ENCODE measurements at places on chromosomes 5 and 9.

DNA sequence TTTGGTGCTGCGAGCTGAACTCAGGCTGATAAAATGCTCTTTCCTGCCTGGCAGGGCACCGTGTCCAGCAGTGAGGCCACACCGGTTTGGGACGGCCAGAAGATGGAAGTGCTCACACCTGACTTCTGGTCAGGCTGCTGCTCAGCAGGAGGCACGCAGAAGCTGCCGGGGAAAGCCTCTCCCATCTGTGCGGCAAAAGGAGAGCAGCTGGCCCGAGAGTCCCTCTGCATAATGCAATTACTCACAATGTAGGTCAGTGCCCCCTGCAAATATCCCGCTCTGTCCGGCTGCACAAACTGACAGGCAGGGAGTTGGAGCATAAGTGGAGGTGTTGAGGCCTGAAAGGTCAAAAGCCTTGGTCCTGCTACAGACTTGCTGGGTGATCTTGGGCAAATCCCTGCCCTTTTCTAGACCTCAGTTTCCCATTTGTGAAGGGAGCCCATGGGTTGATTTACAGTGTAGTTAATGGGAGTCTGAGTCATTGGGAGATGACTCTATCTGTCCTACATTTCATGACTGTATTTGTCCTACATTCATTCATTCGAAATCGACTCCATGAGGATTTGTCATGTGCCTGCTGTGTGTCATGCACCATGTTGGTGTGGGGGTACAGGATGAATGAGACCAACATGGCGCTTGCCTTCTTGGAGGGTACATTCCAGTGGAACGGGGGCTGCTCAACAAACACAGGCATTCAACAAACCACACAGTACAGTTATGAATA lies 61.8 kb upstream of the TBC1D2 start:
- DNase-seq, result peak; percentile 98

- DNase-seq, result no peak
These were observed 49.3 kb downstream of the COL15A1 start for GRCh38 chr9:98992885-98993569.

GRCh38 chr9:115170358-115171073 lies 52.6 kb upstream of the TNC start:
- DNase-seq, result no peak

- DNase-seq, result no peak
These were observed 22.6 kb downstream of the FGF1 start for GRCh38 chr5:142663246-142663645.

DNA sequence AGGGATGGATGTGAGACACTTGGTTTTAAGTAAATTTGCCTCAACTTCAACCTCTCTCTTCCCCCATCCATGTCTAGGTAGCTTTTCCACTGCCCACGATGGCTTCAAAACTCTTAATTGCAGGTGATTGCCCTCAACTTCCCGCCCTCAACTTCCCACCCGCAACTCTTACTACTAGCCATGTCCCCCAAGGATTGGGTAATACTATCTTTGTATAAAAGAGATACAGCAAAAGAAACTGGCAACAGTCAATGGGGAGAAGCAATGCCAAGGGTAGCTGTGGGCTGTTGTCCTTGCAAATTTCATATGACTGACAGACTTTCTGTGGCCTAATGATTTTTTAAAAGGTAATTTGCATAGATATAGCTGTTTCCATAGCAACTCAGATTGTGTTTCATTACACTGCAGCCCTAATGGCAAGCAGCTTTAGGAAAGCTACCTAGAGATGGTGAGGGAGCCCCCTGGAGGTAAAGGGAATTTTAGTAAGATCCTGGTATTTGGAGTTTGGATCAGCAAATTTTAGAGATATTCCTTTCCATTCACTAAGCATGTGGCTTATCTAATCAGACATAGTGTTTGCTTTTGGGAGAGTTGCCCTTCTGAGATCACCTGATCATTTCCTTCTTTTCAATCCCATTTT lies 421.5 kb upstream of the DAP start:
- peak; percentile 38 for DNase-seq

DNA sequence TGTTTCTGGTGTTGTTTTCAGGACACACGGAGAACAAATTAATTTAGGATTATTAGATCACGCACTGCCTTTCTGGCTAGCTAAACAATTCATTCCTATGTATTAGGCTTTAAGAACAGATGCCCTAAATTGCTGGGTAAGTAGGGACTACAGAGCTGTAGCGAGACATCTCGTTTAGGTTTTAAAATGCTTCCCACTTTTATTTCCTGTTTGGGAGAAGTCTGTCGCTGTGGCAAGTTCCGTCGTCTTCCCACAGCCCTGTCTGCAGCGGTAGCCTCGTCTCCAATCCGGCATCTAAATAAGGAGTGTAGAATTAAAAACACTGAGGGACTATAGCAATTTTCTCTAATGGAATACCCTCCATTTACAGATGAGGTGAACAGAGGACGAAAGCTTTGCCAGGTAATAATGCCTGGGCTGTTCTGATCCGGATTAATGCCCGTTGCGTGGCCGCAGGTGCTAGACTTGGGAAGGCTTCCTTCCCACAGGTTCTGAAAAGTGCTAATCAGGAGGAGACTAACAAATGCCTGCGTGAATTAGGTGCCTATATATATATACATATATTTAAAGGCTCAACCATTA lies 1.3 kb upstream of the TRIM36 start:
- DNase-seq, result peak; percentile 86

DNA sequence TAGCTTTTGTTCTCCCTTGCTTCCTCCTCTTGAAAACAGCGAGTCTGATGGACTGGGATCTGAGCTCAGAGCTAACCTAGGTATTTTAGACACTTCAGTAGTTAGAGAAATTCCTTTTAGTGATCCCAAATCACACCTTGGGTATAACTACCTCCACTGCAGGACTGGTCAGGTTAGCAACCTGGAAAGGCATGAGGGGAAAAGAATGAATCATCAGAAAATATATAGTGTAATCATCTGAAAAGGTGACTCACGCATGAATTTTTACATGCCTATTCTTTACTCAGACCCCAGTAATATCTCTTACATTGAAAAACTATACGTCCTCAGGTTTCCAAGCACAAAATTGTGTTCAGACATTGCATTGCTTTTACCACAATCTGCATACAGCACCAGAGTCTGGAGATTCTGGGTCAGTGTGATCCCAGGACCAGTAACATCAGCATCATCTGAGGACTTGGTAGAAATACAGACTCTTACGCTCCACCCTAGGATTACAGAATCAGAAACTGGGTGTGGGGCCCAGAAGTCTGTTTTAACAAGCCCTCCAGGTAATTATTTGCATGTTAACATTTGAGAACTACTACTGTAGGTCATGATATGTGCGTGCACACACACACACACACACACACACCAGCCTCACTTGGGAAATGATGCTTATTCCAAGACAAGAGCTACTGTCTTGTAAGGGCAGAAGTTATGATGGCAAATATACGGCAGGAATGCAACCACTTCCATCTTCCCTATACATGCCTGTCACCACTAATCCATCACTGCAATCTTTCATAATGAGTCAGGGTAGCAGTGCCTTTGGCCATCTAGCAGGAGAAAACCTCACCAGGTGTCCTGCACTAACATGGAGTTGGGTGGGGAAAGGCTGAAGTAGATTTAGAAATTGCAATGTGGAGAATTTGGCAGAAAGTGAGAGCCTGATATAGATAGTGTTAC lies 271.6 kb upstream of the MAP3K1 start:
- DNase-seq, result no peak

DNA sequence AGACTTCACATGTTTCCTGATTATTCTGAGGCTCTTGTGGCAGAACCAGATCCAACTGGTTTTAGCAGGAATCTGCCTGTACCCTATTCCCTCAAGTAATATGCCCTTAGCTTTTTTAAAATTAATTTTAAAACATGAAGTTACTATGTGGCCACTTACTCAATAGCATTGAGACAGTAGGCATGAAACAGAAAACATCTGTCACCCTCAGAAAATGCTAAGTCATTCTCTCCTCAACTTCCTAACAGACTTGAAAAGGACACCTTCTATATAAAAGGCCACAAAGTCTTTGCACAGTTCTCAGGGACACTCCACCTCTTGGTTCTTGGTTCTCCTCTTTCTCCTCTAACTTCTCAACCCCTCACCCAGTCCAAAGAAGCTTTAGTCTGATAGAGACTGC lies 277.8 kb downstream of the RAB3C start:
- no peak for DNase-seq

- DNase-seq, result no peak
These were observed 9.5 kb downstream of the HABP4 start for GRCh38 chr9:96459268-96460007.

DNA sequence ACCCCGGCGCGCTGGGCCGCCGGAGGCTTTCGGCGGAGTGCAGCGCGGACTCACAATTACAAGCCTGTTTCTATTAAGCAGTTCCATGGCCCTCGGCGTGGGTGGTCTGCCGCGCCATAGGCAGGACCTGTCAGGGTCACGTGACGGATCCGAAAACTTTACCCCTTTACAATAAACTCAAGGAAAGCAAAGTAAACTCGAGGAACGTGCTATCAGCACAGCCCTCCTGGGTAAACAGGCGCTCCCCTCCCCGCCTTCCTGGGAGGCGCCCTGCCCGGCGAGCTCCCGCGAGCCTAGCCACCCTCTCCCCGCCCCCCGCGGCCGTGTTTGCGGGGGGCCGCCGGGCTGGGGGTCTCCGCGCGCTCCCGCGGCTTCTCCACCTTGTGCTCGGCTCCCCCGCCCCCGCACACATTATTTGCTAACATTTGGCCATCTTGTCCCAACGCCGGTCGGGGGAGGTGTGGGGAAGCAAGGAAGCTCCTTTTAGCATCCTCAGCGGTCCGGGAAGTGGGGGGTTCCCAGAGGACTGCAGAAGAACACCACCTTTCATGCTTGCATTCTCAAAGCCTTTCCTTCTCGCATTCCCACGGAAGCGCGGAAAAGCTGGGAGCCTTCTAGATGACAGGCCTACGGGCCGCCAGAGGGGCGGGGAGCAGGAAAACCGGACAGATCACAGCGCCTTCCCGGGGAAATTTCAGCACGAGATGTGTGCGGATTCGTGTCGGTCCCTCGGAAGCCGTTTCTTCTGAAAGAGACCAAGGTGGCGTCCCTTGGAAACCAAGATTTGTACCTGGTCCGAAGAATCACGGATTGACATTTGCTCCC lies at the start of gene PTCH1:
Gene PTCH1, minus strand, starts transcription at position 238 of the 825 bp plus-strand sequence.
- DNase-seq, result peak; percentile 52

DNA sequence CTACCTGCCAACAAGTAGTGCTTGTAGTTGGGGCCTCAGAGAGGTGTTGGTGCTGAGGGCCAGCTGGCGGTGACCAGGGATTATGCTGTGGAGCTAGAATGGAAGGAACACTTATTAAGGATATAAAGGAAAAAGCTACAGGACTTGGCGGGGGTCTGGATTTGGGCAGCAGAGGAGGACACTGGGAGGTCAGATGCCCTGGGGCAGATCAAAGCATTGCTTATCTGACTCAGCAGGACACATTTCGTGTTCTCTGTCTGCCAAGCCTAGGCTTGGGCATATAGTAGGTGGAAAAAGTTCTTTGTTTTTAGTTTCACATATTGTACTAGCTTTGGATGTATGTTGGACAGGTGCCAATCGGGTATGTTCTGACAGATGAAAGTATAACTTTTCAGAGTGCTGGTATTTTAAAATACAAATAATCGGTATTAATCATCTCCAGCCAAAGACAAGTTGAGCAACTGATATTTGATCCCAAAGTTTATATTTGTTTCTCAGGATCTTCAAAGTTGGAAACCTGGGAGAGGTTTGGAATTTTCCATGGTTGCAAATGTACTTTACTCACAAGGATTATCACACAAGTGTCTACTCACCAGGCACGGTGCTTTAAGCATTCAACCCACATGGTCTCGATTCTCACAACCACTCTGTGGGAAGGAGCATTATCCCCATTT lies 69.4 kb downstream of the IQGAP2 start:
- DNase-seq, result no peak

GRCh38 chr5:27015758-27016157 lies 22.6 kb downstream of the CDH9 start:
- DNase-seq, result no peak

DNA sequence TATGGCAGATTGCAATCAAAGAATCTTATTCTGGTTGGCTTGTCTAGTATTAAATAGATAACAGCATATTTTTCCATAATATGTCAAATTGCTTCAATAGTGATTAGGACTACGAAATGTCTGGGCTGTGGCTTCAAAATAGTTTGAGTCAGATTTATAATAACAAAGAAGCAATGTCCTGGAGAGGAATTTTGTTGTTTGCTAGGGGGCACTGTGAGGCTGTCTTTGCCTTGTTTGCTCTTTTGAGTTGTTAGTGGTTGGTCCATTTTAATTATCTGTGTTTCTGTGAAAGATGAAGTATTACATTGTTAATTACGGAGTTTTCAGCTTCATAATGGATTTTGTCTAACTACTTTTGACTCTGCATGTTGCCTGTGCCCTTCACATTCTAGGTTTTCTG lies 713.6 kb downstream of the TLE4 start:
- peak; percentile 36 for DNase-seq

DNA sequence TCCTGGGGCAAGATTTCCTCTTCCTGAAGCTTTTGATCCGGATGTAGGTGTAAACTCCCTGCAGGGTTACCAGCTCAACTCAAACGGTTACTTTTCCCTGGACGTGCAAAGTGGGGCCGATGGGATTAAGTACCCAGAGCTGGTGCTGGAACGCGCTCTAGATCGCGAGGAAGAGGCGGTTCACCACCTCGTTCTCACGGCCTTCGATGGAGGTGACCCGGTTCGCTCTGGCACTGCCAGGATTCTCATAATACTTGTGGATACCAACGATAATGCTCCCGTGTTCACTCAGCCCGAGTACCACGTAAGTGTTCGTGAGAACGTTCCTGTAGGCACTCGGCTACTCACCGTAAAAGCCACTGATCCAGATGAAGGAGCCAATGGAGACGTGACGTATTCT lies 820 bp downstream of the PCDHGA4 start:
- DNase-seq, result no peak

GRCh38 chr5:141101059-141101458 lies 786 bp downstream of the PCDHB3 start:
- DNase-seq, result no peak

- DNase-seq, result no peak
These were observed 34.8 kb downstream of the ITGA2 start for GRCh38 chr5:53023969-53024368.

- peak; percentile 61 for DNase-seq
These were observed 40.7 kb downstream of the SECISBP2 start for GRCh38 chr9:89358985-89359384.

DNA sequence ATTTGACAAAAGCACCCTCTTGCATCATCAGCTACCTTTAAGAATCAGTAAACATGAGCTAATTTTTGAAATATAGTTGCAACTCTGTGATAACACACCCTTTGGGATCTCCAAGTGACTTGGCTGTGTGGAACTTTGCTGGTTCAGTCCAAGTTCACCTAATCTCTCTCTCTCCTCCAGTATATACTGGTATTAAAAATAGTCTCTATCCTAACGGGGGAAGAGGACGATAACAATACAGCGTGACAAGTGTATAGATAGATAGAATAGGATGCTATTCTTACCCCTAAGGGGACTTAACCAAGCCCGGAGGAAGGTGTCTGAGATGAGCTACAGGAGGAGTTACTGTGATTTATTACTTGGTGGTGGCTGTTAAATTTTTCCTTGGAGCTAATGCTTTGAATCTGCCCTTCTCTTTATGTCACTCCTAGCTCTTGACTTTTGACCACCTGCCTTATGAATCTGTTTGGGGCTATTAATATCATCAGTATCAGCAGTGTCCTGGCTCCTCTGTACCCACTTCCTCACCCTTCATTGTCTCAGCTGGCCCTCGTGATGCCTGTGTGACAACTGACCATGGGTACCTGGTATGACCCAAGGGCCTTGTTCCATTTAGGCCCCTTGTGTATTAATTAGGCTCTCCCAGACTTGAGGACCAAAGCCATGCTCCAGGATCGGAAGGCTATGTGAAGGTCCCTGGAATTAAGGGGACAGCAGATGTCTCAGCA lies 223.9 kb downstream of the SREK1 start:
- DNase-seq, result no peak

GRCh38 chr5:178426326-178427130 lies 163.7 kb downstream of the COL23A1 start:
- no peak for DNase-seq

GRCh38 chr5:119309326-119309725 lies 46.5 kb upstream of the TNFAIP8 start:
- no peak for DNase-seq

Data from WERI-Rb-1 (cell line).